ENCODE measurements at places on chromosomes 7 and 10.

GRCh38 chr10:4202938-4203337 is 417.9 kb upstream of the KLF6 start:
- no peak for DNase-seq

DNA sequence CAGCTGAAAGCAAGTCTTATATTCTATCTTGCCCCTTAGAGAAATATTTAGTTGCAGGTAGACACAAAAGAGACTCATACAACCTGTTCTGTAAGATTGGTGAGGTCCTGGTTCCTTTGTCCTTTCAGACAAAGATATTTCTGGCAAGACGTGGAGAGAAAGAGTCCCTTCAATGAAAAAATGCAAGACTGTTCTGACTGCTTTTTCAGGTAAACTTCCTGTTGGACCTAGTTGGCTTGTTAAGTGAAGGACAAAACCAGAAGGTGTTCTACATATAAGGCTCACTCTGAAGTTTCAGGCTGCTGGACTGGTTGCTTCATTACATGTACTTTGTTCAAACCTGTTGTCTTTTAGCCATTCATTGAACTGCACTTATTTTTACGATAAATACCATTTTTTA is 119.0 kb upstream of the PTPRZ1 start:
- no peak for DNase-seq

DNA sequence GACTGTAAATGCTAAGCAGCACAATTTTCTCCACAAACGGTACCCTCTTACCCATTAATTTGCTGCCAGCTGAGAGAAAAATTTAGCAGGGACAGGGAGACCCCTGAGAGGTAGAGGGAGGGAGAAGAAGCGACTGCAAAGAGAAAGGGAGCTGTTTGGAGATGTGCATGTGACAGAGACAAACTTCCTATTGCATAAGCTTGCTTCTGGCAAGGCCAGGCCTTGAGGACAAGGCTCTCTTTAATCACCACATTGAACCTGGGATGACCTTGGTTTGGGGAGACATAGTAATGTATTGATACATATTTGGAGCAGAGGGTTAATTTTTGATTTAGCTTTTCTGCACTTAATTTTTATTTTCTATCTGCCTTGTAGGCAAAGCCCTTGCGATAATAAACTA is 31.1 kb upstream of the HIBADH start:
- DNase-seq: no peak

DNA sequence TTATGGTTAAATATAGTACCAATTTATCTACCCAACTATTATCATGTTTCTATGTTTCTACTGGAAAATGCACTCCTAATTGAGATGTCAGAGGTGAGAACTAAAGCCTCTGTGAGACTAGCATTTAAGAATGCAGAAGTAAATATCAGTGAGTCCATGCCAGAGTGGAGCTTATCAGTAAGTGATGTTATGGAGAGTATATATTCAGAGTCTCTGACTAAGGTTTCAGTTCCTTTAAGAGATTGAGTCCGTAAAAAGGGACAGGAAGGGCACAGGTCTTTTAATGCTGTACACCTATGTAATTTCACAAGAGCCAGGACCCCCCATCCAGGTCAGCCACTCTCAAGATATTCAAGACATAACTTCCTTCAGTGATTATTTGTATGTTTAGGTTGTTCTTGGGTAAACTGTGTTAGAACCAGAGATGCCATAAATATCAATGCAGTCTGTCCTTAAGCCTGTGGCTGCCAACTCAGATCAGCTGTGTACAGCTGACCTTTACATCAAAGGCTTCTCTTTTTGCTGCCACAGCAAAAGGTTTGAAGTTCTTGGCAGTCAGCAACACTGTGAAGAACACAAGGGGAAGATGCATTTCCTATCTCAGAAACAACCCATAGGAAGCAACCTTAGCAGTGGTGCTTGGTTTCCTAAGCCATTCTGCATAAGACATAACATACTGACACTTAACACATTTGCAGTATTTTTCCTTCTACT is 244.8 kb downstream of the BICC1 start:
- no peak for DNase-seq

DNA sequence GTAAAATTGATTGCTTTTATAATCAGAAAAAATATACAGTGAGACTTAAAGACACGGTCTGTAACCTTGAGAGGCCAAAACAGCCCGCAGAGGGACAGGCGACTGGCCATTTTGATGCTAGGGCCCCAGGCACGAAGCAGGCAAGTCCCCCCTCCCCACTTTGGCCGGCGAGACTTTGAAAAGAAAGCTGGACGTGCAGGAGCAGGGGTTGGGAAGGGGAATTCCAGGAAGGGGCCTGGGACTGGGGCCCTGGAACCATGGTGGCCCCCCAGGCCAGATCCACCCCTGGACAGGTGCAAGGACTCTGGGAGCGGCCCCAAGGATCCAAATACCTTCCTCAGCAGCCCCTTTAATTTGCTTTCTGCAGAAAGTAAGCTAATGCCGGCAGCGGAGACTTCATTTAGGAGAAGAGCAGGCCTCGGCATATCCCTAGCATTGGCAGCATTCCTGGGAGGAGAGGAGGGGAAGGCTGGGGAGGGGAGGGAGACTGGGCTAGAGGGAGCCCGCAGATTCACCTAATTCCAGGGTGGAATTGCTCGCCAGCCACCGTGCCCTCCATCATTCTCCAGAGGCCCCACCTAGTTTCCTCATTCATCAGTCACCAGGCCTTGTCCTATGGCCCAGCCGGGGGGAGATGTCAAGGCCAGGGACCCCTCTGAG is 24.9 kb upstream of the TNRC18 start:
- no peak for DNase-seq

GRCh38 chr7:36717586-36717985 is 6.7 kb downstream of the AOAH start:
- no peak for DNase-seq

- DNase-seq: no peak
Measured at GRCh38 chr7:73645643-73646174, 21.4 kb upstream of the MLXIPL start.

- DNase-seq: no peak
Measured at GRCh38 chr10:44982496-44982895, 3.9 kb upstream of the DEPP1 start.

DNA sequence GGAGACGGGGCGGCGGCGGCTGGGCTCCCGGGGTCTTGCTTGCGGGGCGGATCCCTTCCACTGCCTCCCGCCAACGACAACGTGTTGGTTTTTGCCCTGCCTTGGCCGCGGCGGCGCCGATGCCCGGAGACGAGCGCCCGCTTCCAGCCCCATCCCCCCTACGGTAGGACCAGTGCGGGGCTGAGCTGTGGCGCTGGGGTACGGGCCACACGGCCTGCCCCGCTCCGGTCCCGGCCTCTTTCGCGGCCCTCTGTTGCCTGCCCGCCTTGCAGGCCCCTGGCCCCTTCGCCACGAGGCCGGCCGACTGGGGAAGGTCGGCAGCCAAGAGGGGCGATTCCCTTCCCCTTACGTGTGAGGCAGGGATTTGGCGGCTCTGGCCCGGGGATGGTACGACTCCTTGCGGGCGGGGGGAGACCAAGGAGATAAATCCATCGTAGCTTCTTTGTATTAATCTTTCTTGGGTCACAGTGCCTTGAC is 488 bp downstream of the EIF4H start:
- no peak for DNase-seq

DNA sequence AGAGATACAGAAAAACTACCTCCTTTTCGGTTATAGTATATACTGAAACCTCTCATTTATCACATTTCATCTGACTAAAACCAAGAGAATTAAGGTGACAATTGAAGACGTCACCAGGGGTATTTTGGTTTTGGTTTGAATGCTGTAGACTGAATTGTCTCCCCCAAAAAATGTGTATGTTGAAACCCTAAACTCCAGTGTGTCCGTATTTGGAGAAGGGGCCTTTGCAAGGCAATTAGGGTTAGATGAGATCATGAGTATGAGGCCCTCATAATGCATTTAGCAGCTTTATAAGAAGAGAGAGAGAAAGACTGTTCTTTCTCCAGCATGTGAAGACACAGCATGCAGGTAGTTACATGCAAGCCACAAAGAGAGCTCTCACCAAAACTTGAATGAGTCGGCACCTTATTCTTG is 59.5 kb downstream of the CACNA2D1 start:
- DNase-seq: no peak

DNA sequence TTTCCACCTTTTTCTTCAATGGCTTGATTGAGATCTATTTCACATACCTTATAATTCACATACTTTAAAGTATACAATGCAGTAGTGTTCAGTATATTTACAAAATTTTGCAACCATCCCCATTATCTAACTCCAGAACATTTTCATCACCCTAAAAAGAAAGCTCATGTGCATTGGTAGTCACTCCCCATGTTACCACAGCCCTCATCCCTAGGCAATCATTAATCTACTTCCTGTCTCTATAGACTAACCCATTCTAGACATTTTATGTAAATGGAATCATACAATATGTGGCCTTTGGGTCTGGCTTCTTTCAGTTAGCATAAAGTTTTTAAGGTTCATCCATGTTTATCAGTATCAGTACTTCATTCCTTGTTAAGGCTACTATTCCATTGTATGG is 214.2 kb downstream of the WDR11 start:
- no peak for DNase-seq

GRCh38 chr7:14351167-14351566 is 361.7 kb upstream of the ETV1 start:
- no peak for DNase-seq

GRCh38 chr7:11328309-11328708 is 354.6 kb downstream of the PHF14 start:
- DNase-seq: no peak

DNA sequence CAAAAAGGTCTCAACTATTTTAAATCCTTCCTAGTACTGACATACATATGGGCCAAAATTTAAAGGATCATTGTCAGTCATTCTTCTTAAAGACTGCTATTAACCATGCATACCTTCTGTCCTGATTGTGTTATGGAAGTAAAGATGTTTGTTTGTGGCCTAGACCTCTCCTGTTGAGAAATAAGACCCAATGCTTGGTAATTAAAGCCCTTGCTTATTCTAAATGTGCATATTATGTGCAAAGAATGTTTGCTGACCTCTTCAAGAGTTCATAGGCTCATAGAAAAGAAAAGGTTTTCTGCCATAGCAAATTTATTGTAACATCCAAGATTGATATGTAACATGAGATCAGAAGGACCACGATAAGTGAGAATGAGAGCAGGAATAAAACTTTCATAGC is 145.6 kb downstream of the TWIST1 start:
- no peak for DNase-seq

- DNase-seq: no peak
Measured at GRCh38 chr7:72925546-72926120, 738 bp downstream of the POM121 start.

DNA sequence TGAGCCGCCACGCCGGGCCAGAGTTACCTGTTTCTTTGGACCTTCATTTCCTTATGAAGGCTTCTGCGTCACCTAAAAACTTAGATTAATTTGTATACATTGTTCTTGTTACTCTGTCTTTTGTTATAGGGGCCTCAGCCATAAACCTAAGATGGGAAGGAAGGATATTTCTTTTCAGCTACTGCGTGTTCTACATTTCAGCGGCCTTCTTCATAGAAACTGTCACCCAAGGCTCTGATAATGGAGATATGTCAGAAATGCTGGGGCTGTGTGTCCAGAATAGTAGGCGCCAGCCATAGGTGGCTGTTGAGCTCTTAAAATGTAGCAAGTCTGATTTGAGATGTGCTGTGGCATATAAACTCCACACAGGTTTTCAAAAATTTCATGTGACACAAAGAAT is 52.9 kb downstream of the HK1 start:
- DNase-seq: no peak

GRCh38 chr7:157482517-157483087 is 145.8 kb downstream of the DNAJB6 start:
- no peak for DNase-seq

GRCh38 chr10:100380400-100380799 is 33.4 kb downstream of the SCD start:
- DNase-seq: no peak

DNA sequence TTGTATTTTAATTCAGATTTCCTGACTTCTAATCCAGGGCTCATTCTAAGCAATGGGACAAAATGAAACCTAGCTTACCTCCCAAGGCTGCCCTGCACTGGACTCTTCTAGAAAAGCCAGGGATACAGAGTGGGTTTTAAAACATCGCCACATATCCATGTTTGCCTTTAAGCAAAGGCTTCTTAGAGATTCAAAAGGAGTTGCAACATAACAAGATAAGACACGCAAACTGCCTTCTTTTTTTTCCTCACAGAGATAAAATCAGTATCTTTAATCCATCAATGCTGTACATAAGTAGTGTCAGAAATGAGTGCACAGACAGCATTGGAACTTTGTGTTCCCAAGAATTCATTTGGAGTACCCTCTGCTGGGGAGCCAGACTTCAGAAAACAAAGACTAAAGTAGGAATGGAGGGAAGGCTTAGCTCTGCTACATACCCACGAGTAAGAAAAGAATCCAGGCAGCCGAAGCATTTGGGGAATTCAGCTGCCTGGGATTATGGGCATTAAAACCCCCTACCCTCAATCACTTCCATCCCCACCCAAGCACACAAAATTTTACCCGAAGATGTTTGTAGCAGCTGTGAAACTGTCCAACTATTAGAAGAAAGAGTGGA is 427.8 kb downstream of the ARL4A start:
- no peak for DNase-seq

DNA sequence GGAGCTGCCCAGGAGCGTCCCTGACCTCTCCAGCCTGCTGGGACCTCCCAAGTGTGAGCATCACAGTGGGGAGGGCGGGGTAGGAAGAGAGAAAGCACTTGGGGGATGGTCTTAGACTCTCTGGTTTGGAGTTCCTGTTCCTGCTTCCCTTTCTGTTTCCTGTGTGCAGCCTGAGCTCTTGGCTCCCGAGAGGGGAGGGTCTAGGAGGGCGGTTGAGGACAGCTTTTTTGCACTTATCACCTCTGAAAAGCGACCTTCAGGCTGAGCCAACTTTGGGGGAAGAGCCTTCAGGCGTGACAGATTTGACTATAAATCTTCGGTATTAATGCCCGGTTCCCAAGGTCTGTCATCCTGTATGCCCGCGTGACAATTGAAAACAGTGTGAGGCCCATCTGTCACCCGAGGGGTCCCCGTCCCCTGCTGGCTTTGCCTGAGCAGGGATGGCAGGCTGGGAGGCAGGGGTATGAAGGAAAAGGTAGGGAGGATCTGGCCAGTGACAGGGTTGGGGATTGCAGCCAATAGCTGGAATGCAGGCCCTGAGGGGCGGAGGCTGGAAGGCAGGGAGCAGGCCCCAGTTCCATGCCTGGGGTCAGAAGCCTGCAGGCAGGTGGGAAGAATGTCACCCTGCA is 78.6 kb downstream of the CDH23 start:
- no peak for DNase-seq

DNA sequence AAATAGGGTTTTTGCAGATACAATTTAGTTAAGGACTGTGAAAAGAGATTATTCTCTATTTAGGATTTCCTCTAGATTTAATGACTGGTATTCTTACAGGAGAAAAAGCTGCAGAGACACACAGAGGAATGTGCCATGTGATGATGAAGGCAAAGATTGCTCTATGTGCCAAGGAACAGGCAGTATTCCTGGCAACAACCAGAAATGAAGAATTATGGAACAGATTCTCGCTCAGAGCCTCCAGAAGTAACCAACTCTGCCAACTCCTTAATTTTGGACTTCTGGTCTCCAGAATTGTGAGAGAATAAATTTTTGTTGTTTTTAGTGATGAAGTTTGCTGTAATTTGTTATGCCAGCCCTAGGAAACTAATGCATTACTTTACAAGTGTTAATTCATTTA is 307.6 kb upstream of the SEMA3A start:
- DNase-seq: no peak

GRCh38 chr7:73758581-73759138 is 11.4 kb downstream of the CLDN3 start:
- DNase-seq: no peak

GRCh38 chr7:133702960-133703359 is 424.2 kb upstream of the LRGUK start:
- no peak for DNase-seq

All from esophagus squamous epithelium (tissue), 5 donors.